ENCODE measurements at places on chromosomes 4 and X. TPM values are rescaled to one million over a fixed set of nuclear protein-coding genes. Genes with fewer than 3 reads are reported as not detected.

The TNIP3 gene
- 0.66 TPM for total RNA-seq

GRCh38 chrX:131821945-131822622, 201.0 kb upstream of the STK26 start:
- DNase-seq, result peak; percentile 84

The UVSSA gene
- total RNA-seq, result 33.1 TPM

The MYOZ2 gene
- total RNA-seq, result not detected

- peak; percentile 77 for DNase-seq
These were observed 13.3 kb upstream of the IL3RA start for GRCh38 chrX:1323315-1323714.

The LRP2BP gene
- 2.7 TPM for total RNA-seq

The CXorf65 gene
- 71.9 TPM for total RNA-seq

- DNase-seq, result no peak
These were observed 40.9 kb downstream of the JADE3 start for GRCh38 chrX:46953137-46953527.

The ANXA3 gene
- not detected for total RNA-seq

All from CD4-positive, alpha-beta T cell (primary cell).